Suppressor macrophage treated with lipopolysaccharide for 1 hour (primary cell): ENCODE measurements at places on chromosomes 5 and 9.

- no peak for DNase-seq
Measured at GRCh38 chr5:59562756-59563389, 330.7 kb downstream of the PDE4D start.

- no peak for DNase-seq
Measured at GRCh38 chr9:136840877-136841645, 1.2 kb upstream of the AJM1 start.

DNA sequence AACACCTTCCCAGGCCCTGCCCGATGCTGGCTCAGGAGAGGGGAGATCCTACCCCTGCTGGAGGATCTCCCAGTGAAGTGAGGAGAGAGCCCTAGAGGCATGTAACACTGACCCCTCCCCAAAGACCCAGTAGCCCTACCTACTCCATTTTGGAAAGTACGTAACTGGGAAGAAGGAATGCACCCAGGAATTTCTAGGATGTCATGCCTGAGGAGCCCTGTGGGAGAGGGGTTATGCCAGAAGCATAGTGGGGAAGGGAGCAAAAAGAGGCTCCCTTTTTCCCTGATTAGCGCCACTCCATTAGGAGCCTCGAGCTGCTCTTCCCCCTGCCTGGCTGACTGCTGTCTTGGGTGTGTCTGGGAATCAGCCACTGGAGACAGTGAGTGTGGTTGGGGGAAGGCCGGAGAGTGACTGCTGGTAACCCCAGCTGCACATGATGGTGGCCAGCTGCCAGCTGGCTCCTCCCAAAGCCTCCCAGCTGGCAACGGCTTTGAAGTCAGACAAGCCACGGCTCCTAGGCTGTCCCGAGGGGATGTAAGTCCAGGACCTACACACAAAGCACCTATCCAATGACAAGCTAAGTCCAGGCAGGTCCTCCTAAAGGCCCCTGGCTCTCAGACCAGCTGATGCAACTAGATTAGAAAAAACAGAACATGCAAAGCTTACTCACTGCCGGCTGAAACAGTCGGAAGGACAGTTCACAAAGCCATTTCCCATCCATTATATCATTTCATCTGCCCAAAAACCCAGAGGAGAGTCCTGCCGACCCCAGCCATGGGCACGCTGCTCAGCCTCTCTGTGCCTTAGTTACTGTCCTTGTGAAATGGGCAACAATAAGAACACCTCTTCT, 136.5 kb upstream of the ABCA1 start:
- peak; percentile 85 for DNase-seq

DNA sequence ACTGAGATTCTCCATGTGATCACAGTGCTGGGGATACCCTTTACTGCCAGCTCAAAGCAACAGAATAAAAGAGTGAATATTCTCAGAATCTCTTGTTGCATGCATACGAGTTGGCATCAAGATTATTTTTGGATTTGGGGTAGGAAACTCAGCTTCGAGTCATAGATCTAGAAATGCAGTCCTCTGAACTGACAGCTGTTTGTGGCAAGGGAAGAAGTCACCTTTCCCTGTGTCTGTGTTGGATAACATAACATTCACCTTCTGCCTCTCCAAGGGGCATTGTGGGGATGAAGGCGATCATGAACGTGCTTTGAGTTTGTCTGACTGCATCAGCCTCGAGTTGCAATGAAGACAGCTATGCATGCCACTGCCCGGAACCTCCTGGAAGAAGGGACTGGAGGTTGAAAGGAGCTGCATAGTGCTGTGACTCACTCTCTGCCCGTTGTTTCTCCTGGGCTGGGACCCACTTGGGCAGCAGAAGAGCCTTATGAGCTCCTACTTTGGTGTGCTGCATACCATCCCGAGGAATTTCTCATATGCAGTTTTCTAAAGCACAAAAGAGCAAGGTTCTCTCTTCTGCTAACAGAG, 231.7 kb downstream of the ARHGAP26 start:
- DNase-seq, result peak; percentile 68

DNA sequence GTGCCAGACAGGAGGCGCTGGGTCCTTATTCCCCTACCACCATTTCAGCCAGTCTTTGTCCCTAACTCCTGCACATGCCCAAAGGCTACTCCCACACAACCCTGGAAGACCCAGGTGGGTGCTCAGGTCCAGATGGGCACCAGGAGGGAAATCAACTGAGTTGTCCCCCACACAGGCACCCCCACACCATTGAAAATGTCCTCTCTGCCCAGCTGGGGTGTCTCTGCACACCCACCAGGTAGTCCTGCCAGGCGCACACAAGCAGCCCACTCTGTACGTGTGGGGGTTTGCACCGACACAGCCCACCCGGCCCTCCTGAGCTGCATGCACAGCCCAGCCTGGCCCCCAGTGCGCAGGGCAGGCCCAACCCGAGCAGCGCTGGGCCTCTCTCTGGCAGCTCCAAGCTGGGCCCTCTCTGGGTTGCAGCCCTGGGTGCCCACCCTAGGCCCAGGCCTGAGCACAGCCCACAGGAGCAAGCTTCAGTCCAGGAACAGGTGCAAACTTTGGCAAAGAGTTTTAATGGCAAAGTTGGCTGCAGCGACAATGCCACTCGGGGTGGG, 2.2 kb downstream of the RNF208 start:
- DNase-seq, result no peak

GRCh38 chr9:130171226-130172148, 717 bp upstream of the NCS1 start:
- DNase-seq, result no peak
